WERI-Rb-1 (cell line): ENCODE measurements at places on chromosomes 5 and 9.

DNA sequence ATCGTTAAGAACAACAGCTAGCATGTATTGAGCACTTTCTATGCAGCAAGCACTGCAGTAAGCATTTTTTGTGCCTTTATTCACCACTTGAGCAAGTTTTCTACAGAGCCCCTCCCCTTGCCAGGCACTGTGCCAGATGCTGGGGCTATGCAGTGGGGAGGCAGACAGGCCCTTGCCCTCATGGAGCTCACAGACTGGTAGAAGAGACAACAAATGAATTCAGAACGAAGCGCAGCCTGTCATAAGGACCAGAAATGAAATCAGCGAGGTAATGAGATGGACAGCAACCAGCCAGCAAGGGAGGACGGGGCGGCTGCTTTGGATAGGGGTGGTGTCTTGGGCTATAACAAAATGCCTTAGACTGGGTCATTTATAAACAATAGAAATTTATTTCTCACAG is 68.8 kb downstream of the C9orf50 start:
- DNase-seq = no peak

GRCh38 chr5:57650360-57651069 is 167.9 kb upstream of the ACTBL2 start:
- peak; percentile 68 for DNase-seq

GRCh38 chr5:125408448-125409233 is 662.2 kb upstream of the ZNF608 start:
- peak; percentile 70 for DNase-seq

- DNase-seq = peak; percentile 24
These were observed 2.8 kb downstream of the ZNF608 start for GRCh38 chr5:124743602-124744169.

DNA sequence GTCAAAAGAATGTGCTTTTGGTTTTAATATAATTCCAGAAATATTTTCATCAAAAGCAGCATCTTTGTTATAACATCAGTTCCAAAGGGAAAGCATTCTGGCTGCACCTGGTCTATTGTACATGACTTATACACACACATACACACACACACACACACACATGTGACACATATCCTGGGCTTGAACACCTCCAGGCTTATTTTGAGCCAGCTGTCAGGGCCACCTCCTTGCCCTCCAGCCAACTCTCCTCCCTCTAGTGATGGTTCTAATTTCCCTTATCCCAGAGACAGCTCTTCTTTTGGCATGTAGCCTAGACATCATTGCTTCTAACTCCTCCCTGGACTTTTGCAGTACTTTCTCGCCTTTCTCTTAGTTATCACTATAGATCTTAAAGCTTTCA is 115.0 kb downstream of the PIK3R1 start:
- DNase-seq = no peak
